ENCODE measurements at places on chromosomes 6 and 20. TPM values are rescaled to one million over a fixed set of nuclear protein-coding genes. Genes with fewer than 3 reads are reported as not detected.
A peak's percentile ranks its signal among the peaks of the same experiment; 100 is the strongest.

DNA sequence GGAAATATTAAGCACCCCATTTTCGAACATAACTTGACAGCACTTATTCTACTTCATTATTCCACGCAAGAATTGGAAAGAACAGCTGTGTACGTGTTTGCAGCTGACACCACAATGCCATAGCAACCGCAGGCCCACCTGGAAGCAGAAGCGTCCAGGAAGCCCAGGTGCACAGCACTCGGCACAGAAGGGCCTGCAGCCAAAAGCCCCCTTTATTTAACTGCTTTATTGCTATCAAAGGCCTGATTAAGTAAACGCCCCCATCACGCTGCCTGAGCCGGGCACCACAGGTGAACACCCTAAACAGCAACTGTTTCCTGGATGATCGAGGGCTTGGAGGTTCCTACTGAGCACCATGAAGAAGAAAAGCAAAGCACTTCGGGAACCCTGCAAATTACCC is 6.3 kb downstream of the TAF4 start:
- H3K36me3 ChIP-seq: no peaks in the 10 kb centered on the region
- no peaks in the 10 kb centered on the region for H3K27me3 ChIP-seq
- DNase-seq: no peak
- H3K27ac ChIP-seq: no peak overlapping the region
- H3K4me3 ChIP-seq: no peak overlapping the region

Gene CST7
- total RNA-seq: 30.7 TPM

DNA sequence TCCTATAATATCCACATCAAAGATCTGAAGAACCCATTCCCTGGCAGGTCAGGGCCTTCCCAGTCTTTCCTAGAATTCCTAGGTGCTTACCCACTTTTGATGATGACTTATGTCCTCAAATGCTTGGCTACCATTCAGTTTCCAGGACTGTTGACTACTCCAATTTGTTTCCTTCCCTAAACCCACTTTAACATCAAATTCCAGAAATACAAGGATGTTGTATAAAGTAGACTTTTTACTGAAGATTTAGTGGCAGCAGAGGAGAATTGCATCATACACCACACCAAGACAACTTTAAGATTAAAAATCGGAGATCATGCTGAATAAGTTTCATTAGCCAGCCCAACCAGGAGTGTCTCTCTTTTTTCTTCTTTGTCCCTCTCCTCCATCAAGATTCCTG is 203.3 kb upstream of the LAMP5 start:
- no peak overlapping the region for H3K27ac ChIP-seq
- no peaks in the 10 kb centered on the region for H3K4me1 ChIP-seq
- no peaks in the 10 kb centered on the region for H3K36me3 ChIP-seq
- no peaks in the 10 kb centered on the region for H3K27me3 ChIP-seq

Gene PEX6
- 20.6 TPM for total RNA-seq

GRCh38 chr6:72553531-72554511 is 68.0 kb upstream of the KCNQ5 start:
- no peak for DNase-seq
- no peaks in the 10 kb centered on the region for H3K27me3 ChIP-seq
- H3K4me3 ChIP-seq: no peak overlapping the region

Gene GTSF1L
- 1.1 TPM for total RNA-seq

Gene SIRPB1
- total RNA-seq: 2.4 TPM

Gene KHDC1
- total RNA-seq: 3.2 TPM

DNA sequence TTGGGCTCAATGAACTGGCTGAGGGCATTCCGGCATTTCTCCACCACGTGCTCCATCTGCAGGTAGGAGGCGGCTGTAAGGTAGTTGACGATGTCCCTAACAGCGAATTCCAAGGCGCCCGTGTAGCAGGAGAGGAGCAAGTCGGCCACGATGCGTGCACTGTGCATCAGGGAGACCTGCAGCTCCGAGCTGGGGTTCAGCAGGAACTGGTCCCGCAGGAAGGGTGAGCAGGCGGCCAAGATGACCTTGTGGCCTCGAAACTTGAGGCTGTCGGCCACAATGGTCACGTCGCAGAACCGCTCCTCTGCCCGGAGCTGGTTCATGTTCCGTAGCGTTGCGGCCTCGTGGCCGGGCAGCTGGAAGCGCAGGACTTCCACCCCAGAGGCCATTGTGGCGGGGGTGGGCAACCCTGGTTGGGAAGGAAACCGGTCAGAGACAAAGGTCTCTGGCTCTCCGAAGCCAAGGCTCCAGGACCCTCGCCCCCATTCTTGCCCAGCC is 920 bp downstream of the ZBTB12 start:
- peak overlapping the region; percentile 63 for H3K27ac ChIP-seq
- H3K27me3 ChIP-seq: peaks cover 2% of the 10 kb centered on the region
- H3K36me3 ChIP-seq: no peaks in the 10 kb centered on the region
- H3K4me1 ChIP-seq: peaks cover 43% of the 10 kb centered on the region

GRCh38 chr6:159101656-159102055 is 56.9 kb upstream of the TAGAP start:
- H3K27me3 ChIP-seq: no peaks in the 10 kb centered on the region
- no peaks in the 10 kb centered on the region for H3K36me3 ChIP-seq
- no peak overlapping the region for H3K4me3 ChIP-seq
- DNase-seq: no peak
- peaks cover 47% of the 10 kb centered on the region for H3K4me1 ChIP-seq
- H3K27ac ChIP-seq: no peak overlapping the region

Gene PRICKLE4
- total RNA-seq: not detected

DNA sequence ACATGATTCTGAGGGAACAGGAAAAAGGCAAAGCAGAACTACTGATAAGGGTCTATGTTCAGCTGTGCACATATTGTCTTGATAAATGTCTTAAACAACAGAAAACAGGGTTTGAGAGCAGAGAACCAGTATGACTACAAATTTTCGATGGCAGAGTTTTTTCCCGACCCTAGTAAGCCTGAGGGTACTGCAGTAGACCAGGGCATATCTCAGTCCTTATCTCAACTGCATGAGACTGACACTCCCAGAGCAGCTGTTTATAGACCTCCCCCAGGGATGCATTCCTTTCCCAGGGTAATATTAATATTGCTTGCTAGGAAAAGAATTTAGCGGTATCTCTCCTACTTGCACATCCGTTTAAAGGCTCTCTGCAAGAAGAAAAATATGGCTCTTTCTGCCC is 1176.8 kb upstream of the ADGRB3 start:
- no peaks in the 10 kb centered on the region for H3K36me3 ChIP-seq
- no peaks in the 10 kb centered on the region for H3K4me1 ChIP-seq
- no peaks in the 10 kb centered on the region for H3K27me3 ChIP-seq
- no peak overlapping the region for H3K4me3 ChIP-seq
- H3K27ac ChIP-seq: no peak overlapping the region

- H3K27me3 ChIP-seq: peaks cover 30% of the 10 kb centered on the region
- DNase-seq: peak; percentile 1
- no peak overlapping the region for H3K4me3 ChIP-seq
- H3K27ac ChIP-seq: no peak overlapping the region
- no peaks in the 10 kb centered on the region for H3K36me3 ChIP-seq
Observed at GRCh38 chr6:106444777-106445507, 84.4 kb downstream of the CRYBG1 start.

DNA sequence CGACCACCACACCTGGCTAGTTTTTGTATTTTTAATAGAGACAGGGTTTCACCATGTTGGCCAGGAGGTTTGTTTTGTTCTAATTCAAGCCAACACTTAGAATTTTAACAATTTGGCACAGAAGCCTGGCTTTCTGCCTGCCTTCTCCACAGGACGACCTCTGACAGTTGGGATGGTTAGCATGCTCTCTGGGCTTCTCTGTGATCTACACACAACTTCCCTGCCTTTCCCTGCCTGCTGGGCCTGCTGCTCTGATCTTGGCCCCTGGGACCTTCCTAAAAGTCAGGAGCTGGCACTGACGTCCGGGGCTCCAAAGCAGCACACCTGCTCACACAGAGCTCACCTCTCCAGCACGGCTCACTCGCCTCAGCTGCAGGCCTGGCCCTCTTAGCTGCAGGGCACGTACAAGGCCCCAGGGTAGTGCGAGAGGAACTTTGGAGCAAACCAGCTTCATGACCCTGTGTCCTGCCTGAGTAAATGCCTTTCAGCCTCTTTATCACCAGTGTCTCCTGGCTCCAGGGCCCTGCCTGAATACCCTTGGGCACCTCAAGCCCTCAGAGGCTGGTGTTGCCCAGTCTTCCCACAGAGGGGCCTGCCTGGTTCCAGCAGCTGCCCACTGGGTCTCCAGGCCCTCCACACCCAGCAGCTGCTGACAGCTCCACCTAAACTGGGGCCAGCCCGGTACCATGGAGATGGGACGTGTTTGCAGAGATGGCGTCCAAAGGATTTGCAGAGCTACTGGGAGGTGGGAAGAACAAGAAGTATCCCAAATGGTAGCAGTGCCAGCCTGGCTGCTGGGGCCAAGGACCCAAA is 96.0 kb downstream of the PSMB1 start:
- no peaks in the 10 kb centered on the region for H3K27me3 ChIP-seq
- no peaks in the 10 kb centered on the region for H3K36me3 ChIP-seq
- H3K4me3 ChIP-seq: no peak overlapping the region
- peaks cover 4% of the 10 kb centered on the region for H3K4me1 ChIP-seq
- no peak for DNase-seq

DNA sequence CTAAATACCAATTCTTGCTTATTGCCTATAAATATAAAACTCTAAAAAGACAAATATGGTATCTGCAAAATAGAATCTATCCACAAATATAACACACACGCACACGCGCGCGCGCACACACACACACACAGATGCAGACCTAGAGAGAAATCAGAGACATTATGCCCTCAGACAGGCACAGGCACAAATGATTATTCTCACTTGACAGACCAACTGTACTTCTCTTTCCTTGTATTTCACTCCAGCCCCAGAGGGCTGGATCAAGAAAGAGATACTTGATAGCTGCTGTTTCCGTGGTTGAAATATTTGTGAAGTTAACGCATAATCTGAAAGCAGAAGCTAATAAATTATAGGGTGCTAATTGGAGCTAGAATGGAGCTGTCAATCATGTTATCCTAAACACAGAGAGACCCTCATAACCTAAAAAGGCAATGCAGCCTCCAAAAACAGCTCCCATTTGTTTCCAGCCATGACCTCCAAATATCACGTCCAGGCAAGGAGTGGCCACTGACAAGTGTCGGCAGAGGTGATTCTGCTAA is 11.5 kb downstream of the VGLL2 start:
- DNase-seq: no peak
- H3K4me3 ChIP-seq: no peak overlapping the region
- no peaks in the 10 kb centered on the region for H3K36me3 ChIP-seq
- no peak overlapping the region for H3K27ac ChIP-seq
- H3K27me3 ChIP-seq: peaks cover 15% of the 10 kb centered on the region

GRCh38 chr20:35854713-35855348 is 83.0 kb downstream of the PHF20 start:
- no peaks in the 10 kb centered on the region for H3K27me3 ChIP-seq
- no peak for DNase-seq
- H3K4me3 ChIP-seq: no peak overlapping the region
- H3K36me3 ChIP-seq: peaks cover 40% of the 10 kb centered on the region
- no peak overlapping the region for H3K27ac ChIP-seq

DNA sequence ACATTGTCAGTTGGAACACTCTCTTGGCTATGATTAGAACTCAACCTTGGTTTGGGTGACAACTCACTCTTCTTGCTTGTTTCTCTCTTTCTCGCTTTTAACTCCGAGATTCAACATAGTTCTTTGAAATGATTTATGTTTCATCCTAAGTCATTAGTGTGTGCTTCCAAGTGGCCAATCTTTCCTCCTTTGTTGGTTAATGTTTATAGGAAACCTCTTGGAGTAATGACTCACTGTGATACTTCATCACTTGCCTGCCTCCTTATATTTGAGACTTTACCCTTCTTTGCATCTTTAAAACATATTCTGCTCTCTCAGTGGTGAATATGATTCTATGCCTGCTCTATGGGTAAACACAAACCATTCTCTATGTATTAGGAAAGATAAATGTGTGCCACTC is 279.7 kb upstream of the FLRT3 start:
- no peak for DNase-seq
- no peaks in the 10 kb centered on the region for H3K27me3 ChIP-seq

GRCh38 chr20:3307725-3308124 is 68.7 kb upstream of the SLC4A11 start:
- no peak overlapping the region for H3K27ac ChIP-seq
- H3K4me1 ChIP-seq: no peaks in the 10 kb centered on the region
- H3K27me3 ChIP-seq: no peaks in the 10 kb centered on the region
- H3K36me3 ChIP-seq: peaks cover 41% of the 10 kb centered on the region

Gene GSTA3
- not detected for total RNA-seq

Measured in CD4-positive, CD25-positive, alpha-beta regulatory T cell (primary cell).